ENCODE measurements at places on chromosomes 6 and 20. TPM values are rescaled to one million over a fixed set of nuclear protein-coding genes. Genes with fewer than 3 reads are reported as not detected.

DNA sequence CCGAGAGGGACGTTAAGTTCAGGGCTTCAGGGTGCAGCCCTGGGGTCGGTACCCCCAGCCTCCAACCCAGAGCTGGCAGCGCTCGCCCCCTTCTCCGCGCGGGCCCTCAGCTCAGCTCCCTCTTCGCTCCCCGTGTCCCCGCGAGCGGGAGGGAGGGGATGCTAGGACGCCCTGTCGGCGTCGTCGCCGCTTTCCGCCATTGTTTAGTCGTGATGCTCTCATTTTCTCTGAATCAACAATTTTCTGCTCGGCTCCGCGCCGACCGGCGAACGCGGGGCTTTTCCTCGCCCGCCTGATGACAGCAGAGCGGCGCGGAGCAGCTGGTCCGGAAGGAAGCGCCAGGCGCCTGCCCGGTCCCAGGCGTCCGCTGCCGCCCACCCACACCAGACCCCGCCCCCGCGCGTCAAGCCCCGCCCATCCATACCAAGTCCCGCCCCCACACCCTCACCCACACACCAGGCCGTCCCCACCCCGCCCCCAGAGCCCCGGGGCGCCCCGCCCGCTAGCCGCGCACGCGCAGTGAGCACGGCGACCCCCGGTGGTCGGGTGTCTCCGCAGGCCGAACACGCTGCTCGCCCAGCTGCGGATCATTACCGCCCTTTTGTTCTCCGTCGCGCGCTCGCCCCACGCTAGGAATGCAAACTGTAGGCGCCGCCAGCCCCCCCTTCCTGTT lies 50.1 kb upstream of the SLC32A1 start:
- no peak overlapping the region for H3K27ac ChIP-seq
- H3K4me1 ChIP-seq = peaks cover 17% of the 10 kb centered on the region
- peak overlapping the region; percentile 73 for H3K4me3 ChIP-seq
- no peaks in the 10 kb centered on the region for H3K36me3 ChIP-seq
- DNase-seq = peak; percentile 91

DNA sequence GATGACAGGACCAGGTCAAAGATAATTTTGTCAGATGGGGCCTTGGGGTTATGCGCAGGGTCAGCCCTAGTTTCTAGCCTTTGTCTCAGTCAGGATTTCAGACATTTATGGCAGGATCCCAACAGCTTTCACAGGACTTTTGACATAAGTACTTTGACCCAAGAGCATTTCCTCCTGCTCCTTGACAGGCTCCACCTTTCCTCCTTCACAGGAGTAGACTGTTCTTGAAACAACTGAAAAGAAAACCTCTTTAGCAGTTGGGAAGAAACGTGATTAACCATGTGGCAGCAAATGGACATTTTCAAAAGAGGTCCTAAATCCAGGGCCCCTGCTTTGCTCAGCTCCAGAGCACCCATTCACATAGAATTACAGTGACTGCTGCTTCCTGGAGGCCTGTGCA lies 120.4 kb upstream of the MAP3K7 start:
- H3K4me3 ChIP-seq = no peak overlapping the region
- H3K36me3 ChIP-seq = no peaks in the 10 kb centered on the region
- H3K4me1 ChIP-seq = no peaks in the 10 kb centered on the region
- no peak overlapping the region for H3K27ac ChIP-seq
- DNase-seq = no peak

DNA sequence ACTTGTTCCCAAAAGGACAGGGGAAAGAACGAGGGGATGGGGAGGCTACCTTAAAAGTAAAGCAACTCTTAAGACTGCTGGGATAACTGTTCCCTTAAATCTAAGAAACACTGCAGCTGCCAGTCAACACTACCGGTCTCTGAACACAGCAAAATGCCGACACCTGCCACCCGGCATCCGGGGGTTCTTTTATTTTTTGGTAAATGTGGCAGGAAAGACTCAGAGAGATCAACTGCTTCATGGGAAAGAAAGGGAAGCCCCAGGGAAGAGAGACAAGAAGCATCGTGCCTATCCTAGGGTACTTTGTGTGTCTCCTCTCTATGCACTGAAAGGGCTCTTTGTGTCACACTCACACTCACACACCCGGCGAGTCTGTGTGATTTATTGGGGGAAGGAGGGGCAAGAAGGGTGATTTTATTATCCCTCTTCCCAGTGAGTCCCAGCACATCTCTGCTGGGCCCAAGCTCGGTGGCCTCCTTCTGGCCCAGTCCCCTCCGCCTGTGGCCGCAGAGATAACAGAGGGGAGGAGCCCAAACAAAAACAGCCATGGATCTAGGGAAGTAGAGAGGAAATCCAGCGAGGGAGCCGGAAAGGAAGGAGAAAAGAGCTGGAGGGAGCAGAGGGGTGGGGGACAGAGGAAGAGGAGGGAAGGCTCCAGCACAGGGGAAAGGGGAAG lies 1.4 kb downstream of the FYN start:
- no peaks in the 10 kb centered on the region for H3K4me1 ChIP-seq
- no peaks in the 10 kb centered on the region for H3K36me3 ChIP-seq
- no peaks in the 10 kb centered on the region for H3K27me3 ChIP-seq
- peak; percentile 66 for DNase-seq

DNA sequence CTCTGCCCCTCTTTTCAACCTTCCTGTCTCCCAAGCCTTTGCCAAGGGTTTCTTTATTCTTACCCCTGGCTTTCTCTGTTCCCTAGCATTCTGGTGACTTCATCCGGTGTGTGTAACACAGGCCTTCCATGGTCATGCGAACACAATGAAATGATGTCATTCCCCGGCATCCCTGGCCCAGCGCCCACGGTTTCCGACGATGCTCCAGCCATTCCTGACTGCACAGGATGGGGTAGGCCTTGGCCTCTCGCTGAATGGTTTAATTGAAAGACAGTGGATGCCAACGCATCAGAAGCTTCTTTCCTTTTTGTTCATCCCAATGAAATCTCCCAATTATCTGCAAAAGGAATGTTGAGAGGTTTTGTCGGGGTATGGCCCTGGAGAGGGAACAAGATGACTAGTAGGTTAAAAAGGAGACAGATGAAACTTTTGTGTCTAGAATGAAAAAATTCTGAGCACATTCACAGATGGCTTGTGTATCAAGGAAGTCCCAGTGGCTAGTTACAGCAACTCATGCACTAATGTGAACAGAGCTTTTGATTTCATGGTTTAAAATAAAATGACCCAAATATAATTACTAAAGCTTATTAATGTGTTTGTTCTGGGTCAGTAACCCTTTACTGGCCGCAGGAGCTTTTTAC lies 655.0 kb downstream of the QKI start:
- H3K27ac ChIP-seq = no peak overlapping the region
- H3K4me1 ChIP-seq = no peaks in the 10 kb centered on the region
- DNase-seq = no peak
- H3K4me3 ChIP-seq = no peak overlapping the region
- no peaks in the 10 kb centered on the region for H3K27me3 ChIP-seq

- H3K4me1 ChIP-seq = no peaks in the 10 kb centered on the region
- H3K36me3 ChIP-seq = no peaks in the 10 kb centered on the region
- H3K27me3 ChIP-seq = no peaks in the 10 kb centered on the region
- H3K27ac ChIP-seq = no peak overlapping the region
- H3K4me3 ChIP-seq = no peak overlapping the region
- no peak for DNase-seq
Measured at GRCh38 chr20:58102744-58103516, 125.5 kb downstream of the ANKRD60 start.

DNA sequence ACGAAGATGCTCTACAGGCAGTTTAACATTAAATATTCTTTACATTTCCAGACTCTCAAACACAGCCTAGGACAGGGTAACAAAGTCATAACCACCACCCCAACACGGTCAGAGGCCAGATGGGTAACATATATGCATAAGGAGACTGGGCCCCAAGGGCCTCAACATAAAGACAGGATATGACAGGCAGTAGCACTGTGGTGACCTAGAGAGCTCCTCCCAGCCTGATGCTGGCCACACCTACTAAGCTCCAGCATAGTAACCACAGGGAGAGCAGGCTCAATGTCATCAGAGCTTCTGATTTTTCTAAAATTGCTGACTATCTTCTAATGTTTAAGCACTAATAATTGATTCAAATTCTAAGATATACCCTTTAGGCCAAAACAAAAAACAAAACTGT lies 21.7 kb downstream of the SMLR1 start:
- no peak overlapping the region for H3K4me3 ChIP-seq
- H3K36me3 ChIP-seq = no peaks in the 10 kb centered on the region
- no peak for DNase-seq
- no peak overlapping the region for H3K27ac ChIP-seq
- no peaks in the 10 kb centered on the region for H3K4me1 ChIP-seq
- H3K27me3 ChIP-seq = no peaks in the 10 kb centered on the region

DNA sequence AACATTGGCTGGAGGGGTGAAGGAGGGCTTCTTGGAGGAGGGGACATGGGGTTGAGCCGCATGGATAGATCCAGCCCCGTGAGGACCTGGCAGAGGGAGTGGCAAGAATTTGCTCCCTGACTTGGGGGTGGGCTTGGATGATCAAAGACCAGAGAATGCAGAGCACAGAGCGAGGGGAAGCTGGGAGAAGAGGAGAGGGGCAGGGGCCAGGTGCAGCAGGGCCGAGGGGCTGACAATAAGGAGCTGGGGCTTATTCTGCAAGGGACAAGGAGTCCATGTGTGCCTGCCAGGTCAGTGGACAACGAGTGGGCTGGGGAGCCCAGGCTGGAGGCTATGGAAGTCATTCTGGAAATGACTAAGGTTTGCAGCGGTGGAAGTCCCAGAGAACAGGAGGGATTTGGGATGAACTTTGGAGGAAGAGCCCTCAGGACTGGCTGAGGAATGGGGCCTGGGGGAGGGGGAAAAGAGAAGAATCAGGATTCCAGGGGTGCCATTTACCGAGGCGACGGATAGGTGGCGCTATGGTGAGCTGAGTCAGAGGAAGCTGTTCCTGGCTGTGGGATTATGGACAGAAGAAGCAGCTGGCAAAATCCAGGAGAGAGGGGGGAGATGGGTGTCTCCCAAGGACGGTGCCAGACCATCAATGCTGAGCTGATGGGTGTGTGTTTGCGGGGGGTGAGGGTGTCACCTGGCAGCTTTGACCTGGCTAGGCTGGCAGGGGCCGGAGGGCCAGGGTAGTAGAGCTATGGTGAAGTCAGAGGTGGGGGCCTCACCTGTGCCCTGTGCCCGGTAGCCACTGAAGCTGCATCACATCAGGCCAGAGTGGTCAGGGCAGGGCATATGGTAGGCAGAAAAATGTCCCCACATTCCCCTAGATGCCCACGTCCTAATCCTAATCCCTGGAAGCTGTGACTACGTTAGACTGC lies 7.8 kb downstream of the KCNG1 start:
- peak; percentile 93 for DNase-seq
- no peaks in the 10 kb centered on the region for H3K27me3 ChIP-seq
- H3K27ac ChIP-seq = no peak overlapping the region
- no peaks in the 10 kb centered on the region for H3K36me3 ChIP-seq
- H3K4me3 ChIP-seq = no peak overlapping the region

DNA sequence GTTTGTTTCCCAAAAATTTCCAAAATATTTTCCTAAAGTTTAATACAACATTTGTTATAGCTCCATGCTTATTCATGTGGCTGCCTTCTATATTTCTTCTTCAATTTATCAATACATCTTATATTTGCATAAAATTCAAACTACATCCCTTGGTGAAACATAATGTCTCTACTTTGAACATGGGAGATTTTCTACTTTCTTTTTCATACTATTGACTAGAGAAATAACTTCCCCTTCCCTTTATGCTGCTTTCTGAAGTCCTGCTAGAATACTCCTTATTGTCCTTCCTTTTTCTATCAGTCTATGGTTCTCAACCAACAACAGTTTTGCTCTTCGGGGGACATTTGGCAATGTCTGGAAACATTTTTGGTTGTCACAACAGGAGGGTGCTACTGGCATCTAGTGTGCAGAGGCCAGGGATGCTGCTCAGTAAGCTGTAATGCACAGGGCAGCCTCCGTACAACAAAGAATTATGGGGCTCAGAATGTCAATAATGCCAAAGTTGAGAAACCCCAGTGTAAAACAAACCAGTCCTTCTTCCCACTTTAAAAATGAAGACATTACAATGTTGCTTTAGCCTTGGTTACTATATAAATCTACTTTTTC lies 29.9 kb downstream of the MKKS start:
- H3K27ac ChIP-seq = no peak overlapping the region
- DNase-seq = no peak
- no peak overlapping the region for H3K4me3 ChIP-seq
- H3K4me1 ChIP-seq = no peaks in the 10 kb centered on the region
- H3K36me3 ChIP-seq = peaks cover 4% of the 10 kb centered on the region

GRCh38 chr20:16639027-16639941 lies 66.0 kb upstream of the KIF16B start:
- no peaks in the 10 kb centered on the region for H3K4me1 ChIP-seq
- no peak overlapping the region for H3K27ac ChIP-seq
- H3K36me3 ChIP-seq = no peaks in the 10 kb centered on the region
- no peak for DNase-seq
- no peaks in the 10 kb centered on the region for H3K27me3 ChIP-seq
- H3K4me3 ChIP-seq = no peak overlapping the region

DNA sequence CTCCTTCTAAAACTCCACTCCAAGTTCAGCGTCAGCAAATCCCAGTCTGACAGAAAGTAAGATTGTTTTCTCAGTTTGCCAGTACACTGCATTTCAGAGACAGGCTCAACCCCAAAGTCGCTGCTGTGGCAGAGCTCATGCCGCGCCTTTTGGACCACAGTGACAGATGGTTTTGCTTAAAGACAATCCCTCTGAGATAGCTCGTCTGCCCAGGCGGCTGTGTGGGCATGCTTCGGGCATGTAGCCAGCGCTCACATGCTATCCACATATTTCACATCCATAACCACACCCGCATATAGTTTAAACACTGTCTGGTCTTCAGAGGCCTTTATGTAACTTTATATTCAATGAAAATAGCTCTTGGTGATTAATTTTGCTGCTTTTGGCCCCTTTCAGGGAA lies 14.7 kb upstream of the PXDC1 start:
- no peaks in the 10 kb centered on the region for H3K36me3 ChIP-seq
- H3K27ac ChIP-seq = no peak overlapping the region
- no peak overlapping the region for H3K4me3 ChIP-seq
- no peaks in the 10 kb centered on the region for H3K27me3 ChIP-seq
- no peak for DNase-seq

- H3K27ac ChIP-seq = no peak overlapping the region
- no peak overlapping the region for H3K4me3 ChIP-seq
- H3K4me1 ChIP-seq = peaks cover 5% of the 10 kb centered on the region
- no peak for DNase-seq
- no peaks in the 10 kb centered on the region for H3K36me3 ChIP-seq
Measured at GRCh38 chr20:44579313-44580081, 2.9 kb upstream of the PKIG start.

Gene MAP3K7
- total RNA-seq = 34.0 TPM
